BJ (cell line): ENCODE measurements at places on chromosomes 12 and 14. TPM values are rescaled to one million over a fixed set of nuclear protein-coding genes. Genes with fewer than 3 reads are reported as not detected.

HRK gene
- 0.02 TPM in 1 of 2 replicates, not detected in the other for polyA plus RNA-seq

SPATS2 gene
- polyA plus RNA-seq: 23.1 and 29.8 TPM in 2 replicates

YBX3 gene
- 81.4 and 142 TPM in 2 replicates for polyA plus RNA-seq

GAPDH gene
- 12,114 and 18,709 TPM in 2 replicates for polyA plus RNA-seq

KRT83 gene
- polyA plus RNA-seq: 0.07 and 0.10 TPM in 2 replicates

KLRD1 gene
- polyA plus RNA-seq: 0.13 and 0.74 TPM in 2 replicates

ACOT6 gene
- polyA plus RNA-seq: not detected in 2 replicates

KLRB1 gene
- not detected in 2 replicates for polyA plus RNA-seq

SLC6A13 gene
- 0.09 TPM in 1 of 2 replicates, not detected in the other for polyA plus RNA-seq

RNASE7 gene
- polyA plus RNA-seq: not detected in 2 replicates

PAWR gene
- 10.5 and 13.1 TPM in 2 replicates for polyA plus RNA-seq

PLA2G1B gene
- polyA plus RNA-seq: not detected in 2 replicates

BDKRB1 gene
- 3.3 and 3.8 TPM in 2 replicates for polyA plus RNA-seq

AQP2 gene
- not detected in 2 replicates for polyA plus RNA-seq

KRT73 gene
- polyA plus RNA-seq: not detected in 2 replicates

PLEKHD1 gene
- 0.01 TPM in 2 replicates for polyA plus RNA-seq

DTX1 gene
- polyA plus RNA-seq: not detected in 2 replicates

PPM1H gene
- 2.3 and 3.6 TPM in 2 replicates for polyA plus RNA-seq

KCNH3 gene
- 0.01 and 0.02 TPM in 2 replicates for polyA plus RNA-seq

C12orf60 gene
- polyA plus RNA-seq: 0.71 and 1.3 TPM in 2 replicates

ALDH1L2 gene
- 76.1 and 129 TPM in 2 replicates for polyA plus RNA-seq

GPR68 gene
- 0.20 and 0.45 TPM in 2 replicates for polyA plus RNA-seq

P2RX7 gene
- 0.13 and 0.20 TPM in 2 replicates for polyA plus RNA-seq

RPS6KA5 gene
- polyA plus RNA-seq: 0.22 and 0.39 TPM in 2 replicates

IFNG-AS1 gene
- not detected in 2 replicates for polyA plus RNA-seq

ERGIC2 gene
- 16.9 and 43.1 TPM in 2 replicates for polyA plus RNA-seq

ENO2 gene
- polyA plus RNA-seq: 27.9 and 29.7 TPM in 2 replicates

KRT72 gene
- polyA plus RNA-seq: not detected in 2 replicates

MAP1LC3B2 gene
- polyA plus RNA-seq: 1.6 and 2.5 TPM in 2 replicates

SALL2 gene
- polyA plus RNA-seq: 4.0 and 7.2 TPM in 2 replicates

CMA1 gene
- polyA plus RNA-seq: not detected in 2 replicates

PDE6H gene
- not detected in 2 replicates for polyA plus RNA-seq

CLEC2B gene
- 0.04 and 0.27 TPM in 2 replicates for polyA plus RNA-seq

REP15 gene
- polyA plus RNA-seq: 0.63 and 1.0 TPM in 2 replicates

SLC17A8 gene
- not detected in 2 replicates for polyA plus RNA-seq

NR1H4 gene
- polyA plus RNA-seq: not detected in 2 replicates

TOX4 gene
- polyA plus RNA-seq: 105 and 141 TPM in 2 replicates
